Psoas muscle (tissue), 8 donors: ENCODE measurements at places on chromosomes 7 and 10. TPM values are rescaled to one million over a fixed set of nuclear protein-coding genes. Genes with fewer than 3 reads are reported as not detected.

DNA sequence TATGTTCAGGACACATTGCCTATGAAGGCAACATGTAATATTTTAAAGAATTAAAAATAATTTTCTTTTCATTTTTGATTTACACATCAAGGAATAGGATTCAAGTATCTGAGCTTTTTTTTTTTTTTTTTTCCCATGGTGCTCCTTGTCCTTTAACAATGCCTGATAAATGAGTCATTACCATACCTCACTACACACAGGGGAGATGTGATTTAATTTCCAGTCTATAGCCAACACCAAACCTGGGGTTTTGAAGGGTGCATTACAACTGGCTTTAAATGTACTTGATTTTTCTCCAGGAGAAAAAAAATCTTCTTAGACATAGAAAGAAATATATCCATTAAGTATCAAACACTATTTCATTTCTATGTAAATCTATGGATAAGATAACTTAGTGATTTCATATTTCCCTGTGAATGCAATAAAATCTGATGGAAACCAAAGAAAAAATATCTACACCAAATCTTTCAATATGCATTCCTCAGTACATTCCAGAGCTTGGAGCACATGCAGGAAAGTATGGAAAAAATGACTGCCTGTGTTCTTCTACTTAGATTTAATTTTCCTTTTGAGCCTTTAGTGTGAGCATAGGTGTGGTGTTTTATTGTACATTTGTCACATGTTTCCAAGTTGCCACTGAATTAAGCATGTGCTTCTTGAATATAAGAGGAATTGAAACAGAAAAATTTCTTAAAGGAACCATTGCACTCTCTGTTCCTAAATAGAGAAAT lies 204.8 kb upstream of the MEOX2 start:
- DNase-seq: no peak

The SLC18A2 gene
- polyA plus RNA-seq: 0.01 TPM

The OPN4 gene
- polyA plus RNA-seq: 0.23 TPM

DNA sequence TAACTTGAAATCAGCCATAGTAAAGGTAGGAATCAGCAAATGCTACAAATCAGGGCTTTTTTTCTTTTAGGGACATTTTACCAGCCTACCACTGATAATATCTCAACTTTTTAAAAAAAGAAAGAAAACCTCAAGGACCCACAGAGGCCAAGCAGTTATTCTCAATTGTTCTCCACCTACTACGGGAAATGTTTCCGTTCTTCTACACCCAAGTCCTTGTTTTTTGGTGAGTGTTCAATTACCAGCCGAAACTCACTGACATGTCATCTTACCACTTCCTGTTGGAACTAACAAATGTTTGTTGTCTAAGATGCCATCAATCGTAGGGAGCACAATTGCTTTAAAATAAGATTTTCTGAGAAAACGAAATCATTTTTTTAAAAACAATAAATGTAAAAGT lies 50.2 kb upstream of the CDK1 start:
- no peak for DNase-seq

GRCh38 chr7:138992052-138992531 lies 10.9 kb upstream of the KIAA1549 start:
- DNase-seq: no peak

DNA sequence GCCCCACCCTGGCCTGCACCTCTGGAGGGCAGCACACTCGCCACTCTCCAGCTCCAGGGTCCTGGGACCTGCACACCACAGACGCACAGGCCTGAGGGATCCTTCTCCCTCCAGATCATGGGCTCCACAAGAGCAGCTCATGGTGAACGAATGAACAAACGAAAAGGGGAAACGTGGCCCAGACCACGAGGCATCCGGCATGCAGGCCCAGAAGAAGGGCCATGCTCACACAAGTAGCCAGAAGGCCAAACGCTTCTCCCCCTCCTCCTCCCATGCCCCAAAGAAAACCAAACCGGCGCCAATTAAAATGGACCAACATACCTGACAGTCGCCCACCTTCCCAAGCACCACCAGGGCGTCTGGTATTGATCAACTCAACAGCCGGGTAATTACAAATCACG lies 30.4 kb downstream of the MAD1L1 start:
- no peak for DNase-seq

GRCh38 chr7:131108212-131108940 lies 219.3 kb upstream of the MKLN1 start:
- DNase-seq: peak; percentile 82

The MINPP1 gene
- polyA plus RNA-seq: 4.8 TPM

The AOAH gene
- 0.38 TPM for polyA plus RNA-seq
